ENCODE measurements at places on chromosomes 12 and 14. TPM values are rescaled to one million over a fixed set of nuclear protein-coding genes. Genes with fewer than 3 reads are reported as not detected.
A peak's percentile ranks its signal among the peaks of the same experiment; 100 is the strongest.

GRCh38 chr14:68380329-68380741, 412.5 kb downstream of the ZFP36L1 start:
- peaks cover 4% of the 10 kb centered on the region for H3K4me1 ChIP-seq
- no peak overlapping the region for H3K27ac ChIP-seq
- no peaks in the 10 kb centered on the region for H3K36me3 ChIP-seq

DNA sequence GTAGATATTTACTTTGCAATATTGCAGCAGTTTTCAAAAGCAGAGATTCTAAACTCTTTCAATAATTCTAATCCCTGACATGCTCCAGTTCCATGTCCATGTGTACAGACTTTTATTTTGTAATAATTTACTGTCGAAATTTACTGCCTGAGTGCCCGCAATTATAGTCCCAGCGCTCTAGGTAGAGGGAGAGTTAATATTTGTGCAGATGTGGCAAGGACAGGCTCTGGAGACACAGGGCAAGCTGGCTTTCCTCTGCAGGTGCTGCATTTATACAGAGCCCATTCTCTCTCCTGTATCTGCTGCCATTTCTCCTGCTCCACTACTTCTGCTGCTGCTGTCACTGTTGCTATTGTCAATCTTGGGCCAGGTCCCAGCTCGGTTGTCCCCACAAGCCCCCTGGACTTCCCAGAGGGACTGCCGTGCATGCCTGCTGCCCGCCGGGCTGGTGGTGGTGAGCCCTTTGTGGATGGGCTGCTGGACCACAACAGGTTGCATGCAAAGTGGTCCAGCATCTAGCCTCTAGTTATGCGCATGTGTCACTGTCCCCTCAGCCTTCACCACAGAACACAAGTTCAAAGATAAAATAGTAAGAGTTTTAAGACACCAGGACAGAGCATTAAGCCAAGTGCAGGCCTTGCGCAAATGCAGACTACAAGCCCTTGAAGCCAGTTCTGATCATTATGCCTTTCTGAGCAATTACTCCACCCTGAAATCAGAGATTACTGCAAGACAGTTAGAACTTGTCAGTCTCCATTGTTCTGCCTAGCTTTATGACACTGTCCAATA, 40.8 kb upstream of the CSRP2 start:
- H3K4me3 ChIP-seq: no peak overlapping the region
- H3K27me3 ChIP-seq: no peaks in the 10 kb centered on the region
- no peaks in the 10 kb centered on the region for H3K36me3 ChIP-seq

- no peak overlapping the region for H3K4me3 ChIP-seq
- H3K27ac ChIP-seq: no peak overlapping the region
- DNase-seq: no peak
- no peaks in the 10 kb centered on the region for H3K36me3 ChIP-seq
- H3K27me3 ChIP-seq: no peaks in the 10 kb centered on the region
These were observed 11.9 kb upstream of the CCND2 start for GRCh38 chr12:4261655-4262054.

- H3K4me1 ChIP-seq: no peaks in the 10 kb centered on the region
- H3K27ac ChIP-seq: no peak overlapping the region
- DNase-seq: no peak
- H3K27me3 ChIP-seq: no peaks in the 10 kb centered on the region
- H3K36me3 ChIP-seq: no peaks in the 10 kb centered on the region
These were observed 170.2 kb downstream of the BCAT1 start for GRCh38 chr12:24778486-24779304.

DNA sequence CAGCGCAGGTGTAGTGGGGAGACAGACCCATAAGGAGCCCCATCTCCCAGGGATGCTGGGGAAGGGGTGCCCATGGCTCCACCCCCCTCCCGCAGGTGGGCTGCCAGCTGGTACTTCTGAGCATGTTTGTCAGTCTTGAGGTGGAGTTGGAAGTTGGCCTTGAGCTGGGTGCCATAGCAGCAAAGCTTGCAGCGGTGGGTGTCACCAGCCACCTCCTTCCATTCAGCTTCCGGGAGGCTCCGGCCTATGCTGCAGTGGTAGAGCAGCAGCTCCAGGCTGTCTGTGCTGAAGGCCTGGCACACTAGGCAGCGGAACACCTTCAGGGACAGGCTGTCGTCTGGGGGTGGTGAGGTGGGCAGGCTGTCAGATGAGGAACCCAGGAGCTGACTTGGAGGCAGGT, 18.9 kb downstream of the ZFHX2 start:
- no peak for DNase-seq
- H3K36me3 ChIP-seq: no peaks in the 10 kb centered on the region
- no peaks in the 10 kb centered on the region for H3K27me3 ChIP-seq

KLRF1 gene
- total RNA-seq: 0.36 TPM

- no peaks in the 10 kb centered on the region for H3K36me3 ChIP-seq
- no peak overlapping the region for H3K27ac ChIP-seq
- peaks cover 5% of the 10 kb centered on the region for H3K4me1 ChIP-seq
- H3K27me3 ChIP-seq: no peaks in the 10 kb centered on the region
These were observed 3.3 kb downstream of the DCAF5 start for GRCh38 chr14:69149461-69150244.

IAPP gene
- not detected for total RNA-seq

DNA sequence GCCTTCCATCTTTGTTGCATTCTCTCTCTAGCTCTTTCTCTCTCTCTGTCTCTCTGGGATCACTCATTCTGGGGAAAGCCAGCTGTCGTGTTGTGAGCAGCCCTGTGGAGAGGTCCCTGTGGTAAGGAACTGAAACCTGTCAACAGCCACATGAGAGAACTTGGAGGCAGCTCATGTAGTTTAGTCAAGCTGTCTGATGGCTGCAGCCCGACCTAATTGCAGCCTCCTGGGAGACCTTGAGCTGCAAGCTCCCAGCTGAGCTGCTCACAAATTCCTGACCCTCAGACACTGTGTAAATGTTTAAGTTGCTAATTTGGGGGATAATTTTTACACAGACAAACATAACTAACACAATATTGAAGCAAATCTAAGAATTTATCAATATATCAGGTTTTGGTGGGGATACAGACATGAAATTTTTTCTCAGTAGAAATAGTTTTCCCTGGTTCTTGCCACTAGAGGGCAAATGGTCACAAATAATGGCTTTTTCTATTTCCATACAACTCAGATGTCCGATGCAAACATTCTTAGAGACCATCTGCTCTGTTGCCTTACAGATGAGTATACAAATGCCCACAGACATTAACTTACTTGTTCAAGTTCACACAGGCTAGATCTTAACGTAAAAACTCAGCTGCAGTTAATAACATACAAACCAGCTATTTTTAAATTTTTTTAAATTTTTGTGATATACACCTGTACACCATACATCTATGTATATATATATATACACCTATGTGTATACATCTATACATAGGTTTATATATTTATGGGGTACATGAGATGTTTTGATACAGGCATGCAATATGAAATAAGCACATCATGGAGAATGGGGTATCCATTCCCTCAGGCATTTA, 15.5 kb upstream of the KRR1 start:
- no peak overlapping the region for H3K4me3 ChIP-seq
- H3K27me3 ChIP-seq: no peaks in the 10 kb centered on the region
- no peak overlapping the region for H3K27ac ChIP-seq

- H3K27me3 ChIP-seq: no peaks in the 10 kb centered on the region
- no peak for DNase-seq
- no peaks in the 10 kb centered on the region for H3K4me1 ChIP-seq
- no peak overlapping the region for H3K4me3 ChIP-seq
- no peak overlapping the region for H3K27ac ChIP-seq
These were observed 36.1 kb upstream of the HIGD1C start for GRCh38 chr12:50916292-50916691.

RFLNA gene
- 1.9 TPM for total RNA-seq

DNA sequence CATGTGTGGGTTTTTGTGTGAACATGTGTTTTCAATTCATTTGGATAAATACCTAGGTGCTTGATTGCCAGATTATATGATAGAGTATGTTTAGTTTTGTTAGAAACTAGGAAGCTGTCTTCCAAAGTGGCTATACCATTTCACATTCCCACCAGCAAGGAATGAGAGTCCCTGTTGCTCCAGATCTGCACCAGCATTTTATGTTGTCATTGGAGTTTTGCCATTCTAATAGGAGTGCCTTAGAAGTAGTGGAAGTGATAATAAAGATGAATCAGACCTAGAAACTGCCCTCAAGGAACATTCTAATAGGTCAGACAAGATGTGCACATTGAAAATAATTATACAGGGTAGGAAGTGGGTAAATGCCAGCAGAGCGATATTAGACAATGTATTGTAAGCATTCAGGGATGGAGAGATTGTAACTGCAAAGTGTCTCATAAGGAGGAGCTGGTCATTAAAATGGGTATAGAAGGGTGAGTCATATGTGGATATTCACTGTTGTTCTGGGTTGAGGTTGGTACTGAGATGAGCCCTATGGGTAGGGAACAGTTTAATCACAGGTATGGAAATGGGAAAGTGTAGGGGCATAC, 71.4 kb downstream of the MNAT1 start:
- H3K4me3 ChIP-seq: no peak overlapping the region
- H3K4me1 ChIP-seq: no peaks in the 10 kb centered on the region
- no peaks in the 10 kb centered on the region for H3K36me3 ChIP-seq
- H3K27ac ChIP-seq: no peak overlapping the region
- no peak for DNase-seq

DNA sequence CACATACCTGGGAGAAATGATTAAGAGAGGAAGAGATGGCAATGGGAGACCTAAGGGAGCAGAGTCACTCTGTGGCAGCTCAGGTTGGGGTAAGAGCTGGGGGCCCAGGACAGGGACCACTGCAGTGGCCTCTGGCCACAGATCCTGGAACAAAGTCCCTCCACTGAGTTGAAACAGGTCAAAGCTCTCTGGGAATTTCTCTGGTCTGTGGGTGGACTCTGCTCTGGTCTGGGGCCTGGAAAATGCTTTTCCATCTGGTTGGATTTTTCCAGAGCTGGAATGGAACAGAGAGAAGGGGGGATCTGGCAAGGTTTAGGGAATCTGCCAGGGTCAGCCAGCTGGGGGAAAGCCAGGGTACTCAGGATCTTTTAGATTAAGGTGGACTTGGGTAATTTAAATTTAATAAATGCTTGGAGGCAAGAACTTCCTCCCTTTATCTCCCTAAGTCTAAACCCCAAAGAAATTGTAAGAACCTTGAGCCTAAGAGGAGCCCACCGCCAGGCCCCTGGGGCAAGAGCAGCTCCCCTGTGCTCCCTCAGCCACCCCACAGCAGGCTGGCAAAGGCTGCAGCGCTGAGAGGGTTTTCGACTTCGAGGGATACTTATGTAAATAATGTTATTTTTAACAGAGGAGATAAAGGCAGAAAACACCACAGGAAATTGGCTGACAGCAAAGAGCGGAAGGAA, 3.7 kb downstream of the HOXC10 start:
- H3K36me3 ChIP-seq: no peaks in the 10 kb centered on the region
- no peaks in the 10 kb centered on the region for H3K4me1 ChIP-seq
- no peak overlapping the region for H3K27ac ChIP-seq
- no peaks in the 10 kb centered on the region for H3K27me3 ChIP-seq

DNA sequence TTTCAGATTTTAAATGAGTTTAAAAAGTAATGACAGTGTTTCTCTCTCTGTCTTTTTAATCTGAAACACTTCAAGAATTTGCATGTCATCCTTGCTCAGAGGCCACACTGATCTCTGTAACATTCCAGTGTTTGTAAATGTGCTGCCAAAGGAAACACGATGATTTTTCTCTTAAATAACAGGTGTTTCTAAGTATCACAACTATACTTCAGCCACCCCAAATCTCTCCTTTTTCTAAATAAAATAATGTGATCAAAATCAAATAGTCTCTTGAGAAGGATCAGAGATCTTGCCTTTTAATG, 3.3 kb upstream of the GALC start:
- H3K27me3 ChIP-seq: no peaks in the 10 kb centered on the region
- no peaks in the 10 kb centered on the region for H3K36me3 ChIP-seq
- no peak for DNase-seq
- H3K4me1 ChIP-seq: no peaks in the 10 kb centered on the region

DNA sequence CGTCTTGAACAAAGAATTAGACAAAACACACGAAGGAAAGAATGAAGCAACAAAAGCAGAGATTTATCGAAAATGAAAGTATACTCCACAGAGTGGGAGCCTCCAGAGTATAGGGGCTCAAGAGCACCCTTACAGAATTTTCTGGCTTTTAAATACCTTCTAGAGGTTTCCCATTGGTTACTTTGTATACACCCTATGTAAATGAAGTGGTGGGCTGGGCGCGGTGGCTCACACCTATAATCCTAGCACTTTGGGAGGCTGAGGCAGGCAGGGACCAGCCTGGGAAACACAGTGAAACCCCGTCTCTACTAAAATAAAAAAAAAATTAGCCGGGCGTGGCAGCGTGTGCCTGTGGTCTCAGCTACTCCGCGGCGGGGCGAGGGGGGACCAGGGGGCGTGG, 13.1 kb upstream of the DNM1L start:
- no peak for DNase-seq
- no peak overlapping the region for H3K27ac ChIP-seq
- H3K4me1 ChIP-seq: no peaks in the 10 kb centered on the region
- no peaks in the 10 kb centered on the region for H3K36me3 ChIP-seq
- no peak overlapping the region for H3K4me3 ChIP-seq
- no peaks in the 10 kb centered on the region for H3K27me3 ChIP-seq

- H3K4me1 ChIP-seq: no peaks in the 10 kb centered on the region
- no peak overlapping the region for H3K4me3 ChIP-seq
- H3K27me3 ChIP-seq: no peaks in the 10 kb centered on the region
These were observed 14.2 kb downstream of the ATXN2 start for GRCh38 chr12:111584959-111585358.

GRCh38 chr12:122230798-122231197, 4.9 kb upstream of the DIABLO start:
- no peak overlapping the region for H3K27ac ChIP-seq
- H3K27me3 ChIP-seq: no peaks in the 10 kb centered on the region
- H3K36me3 ChIP-seq: peaks cover 3% of the 10 kb centered on the region
- H3K4me3 ChIP-seq: no peak overlapping the region
- DNase-seq: no peak
- H3K4me1 ChIP-seq: no peaks in the 10 kb centered on the region

- DNase-seq: peak; percentile 74
- H3K27me3 ChIP-seq: no peaks in the 10 kb centered on the region
- no peaks in the 10 kb centered on the region for H3K4me1 ChIP-seq
- no peaks in the 10 kb centered on the region for H3K36me3 ChIP-seq
- no peak overlapping the region for H3K27ac ChIP-seq
These were observed 5.2 kb downstream of the KRT84 start for GRCh38 chr12:52380271-52380694.

GRCh38 chr12:2389079-2389790, 336.4 kb downstream of the CACNA1C start:
- H3K27me3 ChIP-seq: no peaks in the 10 kb centered on the region
- H3K27ac ChIP-seq: no peak overlapping the region
- DNase-seq: no peak
- H3K4me1 ChIP-seq: no peaks in the 10 kb centered on the region
- H3K4me3 ChIP-seq: no peak overlapping the region
